ENCODE measurements at places on chromosomes 2 and 18.

DNA sequence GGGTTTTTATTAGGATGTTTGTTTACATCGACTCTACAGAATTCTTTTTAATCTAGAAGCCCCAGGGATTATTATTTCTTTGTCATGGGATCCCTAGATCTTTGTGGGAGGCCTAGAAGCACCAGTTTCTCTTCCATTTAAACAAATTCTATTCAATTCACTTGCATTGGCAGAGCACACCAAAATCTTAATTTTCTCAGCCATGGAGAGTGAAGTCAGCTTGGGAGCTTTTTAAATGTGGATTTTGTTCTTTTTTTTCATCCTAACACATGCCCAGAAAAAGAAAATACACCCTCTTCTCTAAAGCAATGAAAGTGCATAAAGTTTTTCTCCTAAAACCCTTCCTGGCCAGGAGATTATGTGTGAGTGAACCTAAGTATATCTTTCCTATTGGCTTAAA, 38.5 kb downstream of the CDCA7 start:
- no peak for DNase-seq

DNA sequence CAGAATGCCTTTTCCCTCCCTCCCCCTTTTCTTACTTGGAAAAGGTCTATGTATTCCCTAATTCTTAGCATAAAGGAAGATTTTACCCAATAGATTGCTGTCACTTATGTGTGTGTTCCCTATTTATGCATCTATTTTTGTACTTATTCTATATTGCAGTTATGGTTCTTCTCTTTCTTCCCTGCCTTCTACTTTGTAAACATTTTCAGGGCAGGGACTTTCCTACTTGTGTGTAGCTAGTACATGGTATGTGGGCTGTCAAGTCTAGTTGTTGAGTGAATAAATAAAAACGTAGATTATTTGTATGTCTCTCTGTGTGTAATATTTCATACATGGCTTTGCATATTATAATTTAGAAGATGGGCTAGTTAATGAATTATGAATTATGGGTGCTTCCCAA, 45.3 kb downstream of the PSMD14 start:
- DNase-seq = no peak

GRCh38 chr2:170886386-170886785, 42.7 kb upstream of the GORASP2 start:
- no peak for DNase-seq

DNA sequence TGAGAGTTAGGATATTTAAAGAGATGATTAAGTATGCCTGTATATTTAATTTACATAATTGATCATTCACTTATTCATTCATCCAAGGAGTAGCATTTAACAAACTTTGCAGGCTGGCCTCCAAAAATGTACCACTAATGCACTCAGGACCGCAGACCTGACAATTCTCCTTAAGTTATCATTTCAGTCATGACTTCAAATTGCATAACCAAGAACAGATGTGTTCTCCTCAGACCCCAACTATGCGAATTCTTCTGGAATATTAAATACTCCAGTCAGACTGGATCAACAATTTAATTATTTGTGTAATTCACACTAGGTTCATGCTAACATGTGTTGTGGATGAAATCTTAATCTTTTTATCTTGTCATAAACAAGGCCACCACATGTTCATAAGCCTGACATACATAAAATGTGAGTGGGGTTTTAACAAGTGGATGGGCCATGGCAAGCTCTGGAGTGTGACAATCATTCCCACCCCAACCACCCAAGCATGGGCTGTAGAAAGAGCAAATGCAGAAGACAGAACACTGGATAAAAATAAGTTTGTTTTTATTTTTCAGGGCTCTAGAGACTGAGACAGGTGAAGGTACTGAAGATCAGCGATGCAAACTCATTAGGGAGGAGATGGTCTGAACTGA, 3.2 kb downstream of the REG1B start:
- no peak for DNase-seq

DNA sequence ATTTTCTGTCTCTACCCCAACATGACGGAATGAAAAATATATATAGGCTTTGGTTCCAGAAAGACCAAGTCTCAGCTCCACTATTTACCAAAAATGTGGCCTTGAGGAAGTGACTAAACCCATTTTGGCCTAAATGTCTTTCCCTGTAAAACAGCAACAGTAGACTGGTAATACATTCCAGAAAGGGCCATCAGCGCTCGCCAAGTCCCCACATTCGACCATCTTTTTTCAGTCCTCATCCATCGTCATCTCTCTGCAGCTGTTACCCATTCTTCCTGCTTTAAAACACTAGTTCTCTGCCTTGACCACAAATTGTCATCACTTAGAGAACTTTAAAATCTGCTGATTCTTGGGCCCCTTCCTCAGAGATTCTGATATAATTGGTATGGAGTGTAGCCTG, 183.8 kb upstream of the CTAGE1 start:
- DNase-seq = no peak

Measured in stimulated activated CD4-positive, alpha-beta T cell treated with anti-CD3 and anti-CD28 coated beads, Interleukin-4, amount 100 ng/mL, for 24 hours (primary cell).